WTC11 (cell line): ENCODE measurements at places on chromosomes 6 and 20. TPM values are rescaled to one million over a fixed set of nuclear protein-coding genes. Genes with fewer than 3 reads are reported as not detected.

The RIPOR2 gene
- 11.3 to 13.5 TPM (median 11.9 TPM) in 3 replicates for total RNA-seq

- no peak for DNase-seq
These were observed 332.2 kb downstream of the KHDRBS2 start for GRCh38 chr6:61953851-61954250.

GRCh38 chr20:725491-725890 lies 42.8 kb downstream of the SLC52A3 start:
- no peak for DNase-seq

- no peak for DNase-seq
These were observed 49.6 kb upstream of the PDE7B start for GRCh38 chr6:135801755-135802465.

GRCh38 chr6:45613656-45614055 lies 235.9 kb upstream of the SUPT3H start:
- DNase-seq: no peak

- no peak for DNase-seq
These were observed 127.4 kb upstream of the DST start for GRCh38 chr6:56770011-56770520.

DNA sequence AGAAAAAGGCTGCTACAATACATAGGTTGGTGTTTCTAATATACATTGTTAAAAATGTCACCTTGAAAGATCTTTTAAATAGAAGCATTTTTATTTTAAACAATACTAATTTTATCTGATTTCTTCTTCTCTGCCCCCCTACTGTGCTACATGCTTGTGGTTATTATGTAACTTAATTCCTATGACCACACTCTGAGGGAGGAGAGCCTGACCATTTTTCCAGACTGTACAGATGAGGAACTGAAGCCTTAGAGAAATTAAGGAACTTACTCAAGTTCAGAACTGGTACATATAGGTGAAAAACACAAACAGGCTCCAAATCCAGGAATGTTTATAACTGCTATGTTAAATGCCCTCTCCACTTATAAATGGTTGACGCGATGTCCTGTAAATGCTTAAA lies 43.4 kb upstream of the ARHGAP18 start:
- no peak for DNase-seq

The RHAG gene
- total RNA-seq: 0.30 to 0.60 TPM (median 0.31 TPM) in 3 replicates

The OPN5 gene
- not detected in 3 replicates for total RNA-seq

DNA sequence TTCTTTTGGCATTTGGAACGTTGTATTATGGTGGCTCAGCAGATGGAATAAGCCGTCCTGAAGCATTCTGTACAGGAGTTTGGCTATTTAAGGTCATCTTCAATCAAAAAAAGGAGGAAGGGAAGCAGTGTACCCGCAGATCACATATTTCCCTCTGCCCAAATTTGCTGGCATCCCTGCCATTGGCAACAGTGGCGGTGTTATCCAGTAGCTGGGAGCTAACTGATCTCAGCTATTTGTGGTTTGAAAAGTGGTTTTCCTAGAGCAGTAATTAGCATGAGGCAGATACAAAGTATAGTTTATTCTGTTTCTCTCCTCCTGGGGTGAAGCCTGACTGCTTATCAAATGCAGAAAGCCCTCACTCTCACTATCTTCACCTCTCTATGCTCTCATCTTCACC lies 576.8 kb downstream of the QKI start:
- no peak for DNase-seq

GRCh38 chr20:40476461-40476860 lies 212.6 kb downstream of the MAFB start:
- no peak for DNase-seq

- no peak for DNase-seq
These were observed 5.3 kb downstream of the APMAP start for GRCh38 chr20:24987244-24987643.

The ZNF165 gene
- total RNA-seq: 8.0 to 9.4 TPM (median 9.2 TPM) in 3 replicates

DNA sequence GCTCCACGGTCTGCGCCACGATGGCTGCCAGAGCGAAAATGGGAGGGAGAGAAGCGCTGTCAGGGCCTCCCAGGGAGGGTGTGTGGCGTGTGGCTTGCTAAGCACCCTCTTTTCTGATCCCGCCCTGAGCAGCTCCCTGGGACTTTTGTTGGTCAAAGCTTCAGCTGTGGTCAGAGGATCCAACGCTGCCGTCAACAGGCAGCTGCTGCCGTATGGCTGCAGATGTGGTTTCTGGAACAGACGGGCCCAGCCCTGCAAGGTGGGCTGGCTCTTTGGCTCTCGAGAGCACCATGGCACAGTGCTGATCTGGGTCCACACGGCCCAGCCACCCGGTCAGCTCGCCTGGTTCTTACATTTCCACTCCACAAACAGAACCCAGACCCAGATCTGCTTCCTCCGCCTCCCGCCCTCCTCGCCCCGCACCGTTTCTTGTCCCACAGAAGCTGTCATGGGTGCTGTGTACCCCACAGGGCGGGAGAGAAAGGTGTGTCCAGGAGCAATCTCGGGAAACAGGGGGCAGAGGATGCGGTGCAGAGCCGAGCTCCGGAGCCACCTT lies 86.0 kb upstream of the BHLHE23 start:
- peak; percentile 8 for DNase-seq

GRCh38 chr6:11232770-11233626 lies 530 bp upstream of the NEDD9 start:
- DNase-seq: no peak

DNA sequence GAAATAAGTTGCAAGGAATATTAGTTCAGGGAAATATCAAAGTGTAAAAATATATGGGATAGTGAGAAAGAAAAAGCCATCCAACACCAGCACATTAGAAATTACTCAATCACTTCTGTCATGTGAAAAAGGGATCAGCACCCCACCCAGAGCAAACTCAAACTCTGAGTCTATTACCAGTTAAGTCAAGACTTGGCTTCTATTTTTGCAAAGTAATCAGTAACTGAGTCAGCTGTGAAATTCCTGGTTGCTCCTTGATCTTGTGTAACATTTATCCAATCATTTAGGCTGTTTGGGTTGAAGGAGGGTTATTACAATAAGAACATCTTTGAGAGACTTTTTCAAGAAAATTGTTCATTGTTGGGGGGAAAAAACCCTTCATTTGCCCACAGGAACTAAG lies 51.2 kb downstream of the SLC22A23 start:
- DNase-seq: no peak

The C6orf15 gene
- total RNA-seq: not detected in 3 replicates

GRCh38 chr20:18003897-18004296 lies 35.1 kb downstream of the MGME1 start:
- DNase-seq: no peak

The CHRNA4 gene
- total RNA-seq: 2.5 to 5.7 TPM (median 4.8 TPM) in 3 replicates

The TRIM31 gene
- total RNA-seq: 0.11 to 0.16 TPM (median 0.13 TPM) in 3 replicates

DNA sequence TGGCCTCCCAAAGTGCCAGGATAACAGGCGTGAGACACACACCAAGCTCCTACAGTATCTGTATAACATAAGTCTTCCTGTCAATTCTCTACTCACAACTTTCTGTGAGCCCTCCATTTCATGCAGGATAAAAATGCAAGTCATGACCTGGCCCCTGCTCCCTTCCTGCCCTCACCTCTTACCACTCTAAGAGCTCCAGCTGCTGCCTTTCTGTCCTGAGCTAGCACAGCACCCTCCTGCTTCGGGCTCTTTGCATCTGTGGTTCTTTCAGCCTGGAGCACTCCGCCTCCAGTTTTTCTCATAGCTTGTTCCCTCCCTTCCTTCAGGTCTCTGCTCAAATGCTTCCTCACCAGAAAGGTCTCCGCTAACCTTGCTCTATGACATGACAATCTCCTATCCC lies 23.7 kb upstream of the TRPC4AP start:
- no peak for DNase-seq

The PRELID3B gene
- 46.9 to 48.7 TPM (median 47.0 TPM) in 3 replicates for total RNA-seq

The UNC93A gene
- total RNA-seq: 0.70 to 3.1 TPM (median 1.8 TPM) in 3 replicates

GRCh38 chr6:107624541-107624940 lies 134.6 kb downstream of the SOBP start:
- no peak for DNase-seq

GRCh38 chr20:8215361-8215781 lies 83.3 kb downstream of the PLCB1 start:
- DNase-seq: no peak

DNA sequence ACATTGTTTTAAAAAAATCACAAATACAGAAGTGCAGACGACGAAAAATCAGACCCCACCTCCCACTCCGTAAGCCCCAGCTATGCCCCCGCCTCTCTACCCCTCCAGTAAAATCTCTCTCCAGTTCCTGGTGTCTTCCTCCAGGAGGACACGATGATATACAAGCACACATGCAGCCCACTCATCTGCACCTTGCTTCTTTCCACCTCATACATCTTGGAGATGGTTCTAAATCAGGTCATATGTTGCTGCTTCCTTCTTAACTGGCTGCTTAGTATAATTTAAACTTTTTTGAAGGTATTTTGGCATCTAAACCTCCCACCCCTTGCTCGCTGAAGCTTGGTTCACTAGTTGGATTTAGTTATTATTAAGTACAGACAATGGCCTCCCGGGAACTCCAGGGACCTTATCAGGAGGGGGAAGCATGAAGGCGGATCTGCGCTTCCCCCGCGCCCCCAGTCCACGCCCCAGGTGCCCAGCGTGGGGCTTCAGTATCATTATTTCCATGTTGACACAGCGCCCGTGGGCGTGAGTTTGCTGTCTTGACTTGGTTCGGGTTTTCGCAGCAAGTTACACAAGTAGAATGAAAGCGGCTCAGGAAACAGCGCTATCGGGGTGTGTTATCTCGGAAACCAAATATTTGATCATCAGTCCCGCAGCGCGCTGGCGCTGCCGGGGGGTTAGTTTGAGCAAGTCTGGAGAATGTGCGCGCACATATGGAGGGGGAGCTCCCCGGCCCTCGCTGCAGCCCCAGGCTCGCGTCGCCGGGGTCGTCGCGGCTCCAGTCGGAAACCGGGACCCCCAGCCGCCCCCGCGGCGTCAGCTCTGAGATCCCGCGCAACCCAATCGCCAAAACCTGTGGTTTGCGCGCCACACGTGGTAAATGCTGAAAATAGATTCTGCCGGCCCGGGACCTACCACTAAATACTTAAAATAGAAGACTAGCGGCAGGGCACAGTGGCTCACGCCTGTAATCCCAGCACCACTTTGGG lies 2.3 kb downstream of the BMP7 start:
- no peak for DNase-seq

DNA sequence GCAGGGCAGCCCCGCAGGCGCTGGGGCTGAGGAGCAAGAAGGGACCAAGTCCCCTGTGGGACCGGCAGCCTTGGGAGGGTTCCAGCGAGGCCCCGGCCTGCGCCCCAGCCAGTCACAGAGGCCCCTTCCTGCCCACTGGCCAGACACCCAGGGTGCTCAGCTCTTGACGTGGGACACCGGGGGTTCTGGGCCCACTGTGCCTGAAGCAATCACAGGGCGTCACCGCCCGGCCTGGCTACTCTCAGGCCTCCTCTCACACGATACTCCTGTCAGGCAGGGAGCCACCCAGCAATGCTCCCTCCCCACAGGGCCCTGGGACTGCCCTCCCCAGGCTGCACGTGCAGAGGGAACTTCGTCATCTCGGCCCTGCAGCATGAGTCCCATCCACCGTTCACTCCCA lies 14.5 kb downstream of the TAF4 start:
- peak; percentile 9 for DNase-seq

GRCh38 chr20:48799328-48800105 lies 28.3 kb downstream of the PREX1 start:
- no peak for DNase-seq

GRCh38 chr6:143937668-143937970 lies 70.4 kb downstream of the PLAGL1 start:
- DNase-seq: no peak

DNA sequence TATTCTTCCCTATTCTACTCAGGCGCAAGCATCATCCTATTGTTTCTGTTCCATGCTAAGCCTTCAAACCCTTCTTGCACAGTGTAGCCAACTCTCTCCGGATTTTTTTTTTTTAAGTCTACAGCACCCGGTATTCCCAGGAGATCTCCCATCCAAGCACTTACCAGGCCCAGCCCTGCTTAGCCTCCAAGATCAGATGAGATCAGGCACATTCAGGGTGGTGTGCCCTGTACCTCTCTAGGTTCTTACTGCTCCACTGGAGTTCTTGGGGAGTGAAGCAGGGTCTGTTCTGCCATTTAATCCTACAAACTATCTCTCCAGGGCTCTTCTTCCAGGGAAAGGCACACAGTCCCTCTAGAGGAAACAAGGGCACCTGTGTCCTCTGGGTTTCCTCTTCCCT lies 14.9 kb upstream of the NUP153 start:
- DNase-seq: no peak

The CASS4 gene
- total RNA-seq: 0.11 to 0.14 TPM (median 0.13 TPM) in 3 replicates

GRCh38 chr6:24079076-24079475 lies 46.9 kb upstream of the NRSN1 start:
- no peak for DNase-seq

DNA sequence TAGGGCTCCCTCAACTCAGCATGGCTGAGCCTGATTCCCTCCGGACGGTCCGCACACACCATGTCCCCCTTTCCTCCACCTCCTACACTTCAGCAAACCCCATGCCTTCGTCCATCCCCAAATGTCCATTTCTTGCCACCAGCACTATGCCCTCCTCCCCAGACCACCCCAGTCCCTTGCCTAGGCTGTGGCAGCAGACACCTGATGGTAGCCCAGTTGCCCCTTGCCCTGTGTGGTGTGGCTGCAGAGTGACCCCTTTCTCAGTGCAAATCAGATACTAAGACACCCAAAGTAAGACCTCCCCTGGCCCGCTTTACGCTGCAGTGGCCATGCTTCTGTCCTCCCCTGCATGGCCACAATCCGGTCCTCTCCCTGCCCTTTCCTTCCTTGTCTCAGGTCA lies 34.1 kb upstream of the CD93 start:
- DNase-seq: no peak

DNA sequence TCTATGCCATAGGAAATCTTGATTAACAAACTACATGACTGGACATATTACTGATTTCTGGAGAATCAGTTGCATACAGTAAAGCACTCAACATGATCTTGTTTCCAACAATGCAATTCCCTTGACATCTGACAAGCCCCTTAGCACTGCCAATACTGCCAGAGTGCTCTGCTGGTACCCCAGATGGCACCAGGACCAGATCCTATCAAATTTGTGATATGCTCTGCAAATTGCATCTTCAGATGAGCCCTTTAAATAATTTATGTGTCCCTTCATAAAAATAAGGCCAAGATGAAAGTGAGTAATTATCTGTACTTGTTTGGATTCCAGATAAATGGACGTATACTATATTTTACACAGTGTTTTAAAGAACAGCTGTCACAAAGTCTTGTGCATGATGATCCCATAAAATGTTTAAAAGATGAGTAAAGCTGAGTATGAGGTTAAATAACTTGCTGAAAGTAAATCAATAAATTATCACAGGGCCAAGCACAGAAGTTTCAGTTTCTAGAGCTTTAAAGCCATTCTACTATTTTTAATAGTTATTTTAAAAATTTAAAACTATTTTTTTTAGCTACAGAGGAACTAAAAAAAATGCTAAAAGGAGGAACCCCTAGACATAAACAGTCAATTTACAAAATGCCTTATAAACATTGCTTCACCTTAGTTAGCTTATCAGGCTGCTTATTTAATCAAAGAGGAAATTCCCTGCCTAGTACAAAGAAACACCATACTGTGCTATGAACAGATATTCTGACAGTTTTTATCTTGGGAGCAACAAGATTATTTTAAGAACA lies 42.1 kb downstream of the NUDT3 start:
- DNase-seq: no peak

The ECT2L gene
- total RNA-seq: not detected in 3 replicates

The PACRG gene
- total RNA-seq: 0.44 TPM in 2 of 3 replicates, not detected in the other

The ULBP1 gene
- total RNA-seq: 0.64 to 0.81 TPM (median 0.64 TPM) in 3 replicates

GRCh38 chr6:131015630-131016263 lies 47.3 kb downstream of the EPB41L2 start:
- DNase-seq: no peak

GRCh38 chr20:39421571-39422105 lies 459.5 kb downstream of the DHX35 start:
- no peak for DNase-seq

The NRN1 gene
- total RNA-seq: 0.21 to 0.66 TPM (median 0.50 TPM) in 3 replicates

The HECA gene
- 8.1 to 9.4 TPM (median 8.1 TPM) in 3 replicates for total RNA-seq

- DNase-seq: no peak
These were observed 124.1 kb downstream of the CBLN4 start for GRCh38 chr20:55881204-55881603.

The PLTP gene
- total RNA-seq: 109 to 135 TPM (median 133 TPM) in 3 replicates
